ENCODE measurements at places on chromosomes 2 and 18.

DNA sequence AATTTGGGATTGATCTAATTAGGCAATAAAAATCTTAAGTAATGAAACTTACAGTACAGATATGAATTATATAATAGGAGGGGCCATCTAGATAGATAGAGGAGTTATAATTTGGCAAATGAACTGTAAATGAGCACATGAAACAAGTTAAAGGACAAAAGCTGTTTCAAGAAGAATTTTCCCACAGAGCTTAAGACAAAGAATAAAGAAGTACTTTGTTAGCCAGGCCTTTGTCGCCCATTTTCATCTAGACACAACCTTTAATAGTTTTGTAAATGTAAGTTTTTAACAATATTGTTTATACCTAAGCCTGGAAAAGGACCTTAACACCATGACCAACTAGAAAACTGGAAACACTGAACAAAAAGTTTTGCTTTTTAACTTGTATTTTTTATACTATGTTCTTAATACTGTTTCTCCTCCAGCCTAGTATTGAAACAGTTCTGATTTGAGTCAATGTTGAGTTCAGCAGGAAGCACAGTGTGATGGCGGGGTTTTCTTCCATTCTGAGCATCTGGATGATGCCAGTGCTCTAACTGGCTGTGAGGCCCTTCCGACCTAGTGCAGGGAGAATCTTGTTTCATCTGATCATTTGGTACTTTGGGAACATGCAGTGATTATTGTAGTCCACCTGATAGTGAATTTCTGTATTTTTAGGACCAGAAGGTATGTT, 37.6 kb downstream of the FARP2 start:
- no peak for DNase-seq

DNA sequence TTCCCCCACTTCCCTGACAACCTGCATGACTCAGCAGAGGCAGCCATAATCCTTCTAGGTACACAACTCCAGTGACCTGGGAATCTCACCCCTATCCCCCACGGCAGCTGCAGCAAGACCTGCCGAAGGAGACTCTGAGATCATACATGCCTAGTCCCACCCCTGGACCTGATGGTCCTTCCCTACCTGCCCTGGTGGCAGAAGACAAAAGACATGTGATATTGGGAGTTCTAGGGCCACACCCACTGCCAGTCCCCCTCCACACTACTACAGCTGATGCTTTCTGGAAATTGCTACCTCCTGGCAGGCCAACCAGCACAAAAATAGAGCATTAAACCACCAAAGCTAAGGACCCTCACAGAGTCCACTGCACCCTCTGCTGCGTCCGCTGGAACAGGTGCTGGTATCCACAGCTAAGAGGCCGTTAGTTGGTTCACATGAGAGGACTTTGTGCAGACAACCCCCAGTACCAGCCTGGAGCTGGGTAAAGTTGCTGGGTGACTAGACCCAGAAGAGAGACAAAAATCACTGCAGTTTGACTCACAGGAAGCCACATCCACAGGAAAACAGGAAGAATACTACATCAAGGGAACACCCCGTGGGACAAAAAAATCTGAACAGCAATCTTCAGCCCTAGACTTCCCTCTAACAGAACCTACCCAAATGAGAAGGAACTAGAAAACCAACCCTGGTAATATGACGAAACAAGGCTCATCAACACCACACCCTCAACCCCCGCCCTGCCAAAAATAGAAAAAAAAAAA, 12.5 kb downstream of the MARCO start:
- DNase-seq: no peak

GRCh38 chr2:69216535-69217332, 170.3 kb downstream of the GFPT1 start:
- DNase-seq: no peak

GRCh38 chr2:146523196-146523595, 1321.6 kb upstream of the ACVR2A start:
- DNase-seq: no peak

DNA sequence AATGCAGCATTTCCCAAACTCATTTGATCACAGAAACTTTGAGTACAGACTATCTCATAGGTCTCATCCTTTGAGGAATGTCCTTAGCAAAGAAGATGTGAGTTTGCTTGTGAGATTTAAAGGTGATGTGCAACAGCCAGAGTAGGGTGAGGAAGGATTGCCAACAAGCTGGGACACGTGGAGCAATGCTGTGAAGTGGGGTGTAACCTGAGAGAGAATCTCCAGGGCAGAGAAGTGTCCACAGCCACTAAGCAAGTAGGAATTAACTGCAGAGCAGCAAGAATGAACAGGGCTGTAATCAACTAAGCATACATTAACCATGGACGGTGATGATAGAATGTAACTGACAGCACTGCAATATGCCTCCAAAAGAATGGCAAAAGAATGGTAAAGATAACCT, 469.9 kb upstream of the NRP2 start:
- no peak for DNase-seq

DNA sequence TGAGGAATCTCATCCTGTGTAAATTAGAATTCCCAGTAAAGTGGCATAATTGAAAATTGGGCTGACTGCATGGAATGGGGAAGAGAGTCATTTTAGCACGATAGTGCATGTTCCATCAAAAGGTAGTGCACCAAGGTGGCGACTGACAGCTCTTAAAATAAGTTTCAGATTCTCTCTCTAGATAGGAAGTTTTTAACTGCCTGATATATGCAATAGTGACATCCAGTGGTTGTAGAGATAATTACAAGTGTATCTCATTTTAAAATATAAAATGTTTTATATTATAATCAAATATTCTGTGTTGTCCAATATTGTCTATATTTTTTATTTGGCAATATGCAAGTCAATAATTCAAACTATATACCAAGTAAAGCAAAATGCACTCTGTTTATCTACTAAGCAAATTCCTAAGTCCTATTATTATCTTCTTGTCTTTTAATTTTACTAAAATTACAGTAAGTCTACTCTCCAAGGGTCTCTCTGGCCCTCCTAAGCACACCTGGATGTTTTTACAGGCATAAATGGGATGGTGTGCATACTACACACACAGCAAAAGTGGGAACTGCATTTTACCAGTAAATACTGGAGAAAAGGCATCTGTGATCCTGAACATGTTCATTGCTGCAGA, 397.7 kb upstream of the HNRNPA3 start:
- DNase-seq: no peak

DNA sequence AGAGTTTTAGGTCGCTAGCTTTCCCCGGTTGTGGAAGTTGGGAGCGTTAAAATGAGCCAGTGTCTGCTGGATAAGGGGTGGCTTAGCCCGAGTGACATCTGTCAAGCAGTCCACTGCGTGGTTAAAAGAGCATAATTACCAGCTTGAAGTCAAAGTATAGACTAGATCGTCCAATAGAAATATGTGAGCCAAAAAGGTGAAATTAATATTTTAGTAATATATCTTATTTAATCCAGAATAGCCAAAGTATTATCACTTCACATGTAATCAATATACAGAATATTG, 654 bp downstream of the COMMD1 start:
- no peak for DNase-seq

DNA sequence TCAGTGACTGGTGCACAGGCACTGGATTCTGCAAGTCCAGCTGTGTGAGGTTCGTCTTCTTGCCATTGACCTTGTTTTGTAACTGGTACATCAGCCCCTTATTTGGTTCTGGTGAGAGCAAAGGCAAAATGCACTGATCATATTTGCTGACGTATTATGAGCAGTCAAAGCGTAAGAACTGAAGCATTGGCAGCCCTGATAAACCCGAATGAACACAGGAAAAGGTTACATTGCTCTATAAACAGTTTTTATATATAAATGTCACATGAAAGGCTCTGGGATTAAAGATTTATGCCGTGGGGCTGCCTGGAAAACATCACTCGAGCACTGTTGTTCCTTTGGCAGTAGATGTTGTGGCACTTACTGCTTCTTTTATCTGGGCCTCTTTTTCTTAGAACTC, 167.9 kb downstream of the IRS1 start:
- DNase-seq: no peak

GRCh38 chr2:207149249-207150213, 16.2 kb downstream of the KLF7 start:
- DNase-seq: no peak

- DNase-seq: no peak
Measured at GRCh38 chr2:157868993-157869392, 7.1 kb downstream of the ACVR1 start.

- no peak for DNase-seq
Measured at GRCh38 chr18:9726175-9726574, 18.1 kb downstream of the RAB31 start.

DNA sequence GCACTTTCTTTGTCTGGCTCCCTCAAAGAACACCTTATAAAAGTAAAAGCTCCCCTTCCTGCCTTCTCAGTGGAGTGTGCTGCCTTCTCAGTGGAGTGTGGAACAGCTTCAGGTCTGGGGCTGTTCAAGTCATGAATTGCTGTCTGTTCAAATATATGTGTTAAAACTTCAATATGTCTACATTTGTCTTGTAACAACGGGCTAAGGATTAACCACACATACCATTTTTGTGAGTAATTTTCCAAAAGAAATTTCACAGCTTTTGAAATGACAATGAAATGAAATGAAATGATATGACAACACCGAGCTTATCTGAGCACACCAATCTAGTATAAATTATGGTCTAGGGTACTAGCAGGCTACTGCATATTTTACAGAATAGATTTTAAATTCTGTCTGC, 42.9 kb downstream of the CABYR start:
- no peak for DNase-seq

GRCh38 chr2:121256720-121257479, 28.1 kb downstream of the TFCP2L1 start:
- DNase-seq: no peak

- no peak for DNase-seq
Measured at GRCh38 chr18:62660691-62661090, 54.6 kb upstream of the PHLPP1 start.

GRCh38 chr2:29650631-29651097, 270.7 kb downstream of the ALK start:
- no peak for DNase-seq

DNA sequence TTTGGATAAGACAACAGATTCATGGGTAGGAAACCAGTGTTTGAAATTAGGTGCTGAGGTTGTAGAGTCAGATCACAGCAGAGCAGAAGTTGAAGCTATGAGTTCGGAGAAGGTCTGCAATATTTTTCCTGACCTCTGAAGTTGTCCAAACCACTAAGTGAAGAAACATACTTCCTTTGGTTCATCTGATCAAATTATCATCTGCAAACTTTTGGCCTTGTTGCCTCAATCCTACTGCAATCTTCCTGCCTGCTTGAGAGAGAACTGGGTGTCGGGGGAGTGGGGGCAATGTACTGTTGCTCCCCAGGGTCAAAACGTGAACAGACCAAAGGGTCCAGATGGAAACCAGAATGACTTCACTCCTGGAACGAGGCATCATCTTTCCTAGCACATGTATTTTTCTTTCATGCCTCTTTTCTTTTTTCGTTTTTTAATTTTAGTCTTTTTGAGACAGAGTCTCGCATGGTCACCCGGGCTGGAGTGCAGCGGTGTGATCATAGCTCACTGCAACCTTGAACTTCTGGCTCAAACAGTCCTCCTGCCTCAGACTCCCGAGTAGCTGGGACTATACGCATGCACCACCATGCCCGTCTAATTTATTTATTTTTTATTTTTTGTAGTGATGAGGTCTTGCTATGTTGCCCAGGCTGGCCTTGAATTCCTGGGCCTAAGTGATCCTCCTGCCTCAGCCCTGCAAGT, 42.7 kb downstream of the RAB31 start:
- DNase-seq: no peak

Measured in effector CD4-positive, alpha-beta T cell (primary cell).